ENCODE measurements at places on chromosomes 3 and 15.

- no peak for DNase-seq
Measured at GRCh38 chr15:31102374-31103342, 1.1 kb upstream of the TRPM1 start.

DNA sequence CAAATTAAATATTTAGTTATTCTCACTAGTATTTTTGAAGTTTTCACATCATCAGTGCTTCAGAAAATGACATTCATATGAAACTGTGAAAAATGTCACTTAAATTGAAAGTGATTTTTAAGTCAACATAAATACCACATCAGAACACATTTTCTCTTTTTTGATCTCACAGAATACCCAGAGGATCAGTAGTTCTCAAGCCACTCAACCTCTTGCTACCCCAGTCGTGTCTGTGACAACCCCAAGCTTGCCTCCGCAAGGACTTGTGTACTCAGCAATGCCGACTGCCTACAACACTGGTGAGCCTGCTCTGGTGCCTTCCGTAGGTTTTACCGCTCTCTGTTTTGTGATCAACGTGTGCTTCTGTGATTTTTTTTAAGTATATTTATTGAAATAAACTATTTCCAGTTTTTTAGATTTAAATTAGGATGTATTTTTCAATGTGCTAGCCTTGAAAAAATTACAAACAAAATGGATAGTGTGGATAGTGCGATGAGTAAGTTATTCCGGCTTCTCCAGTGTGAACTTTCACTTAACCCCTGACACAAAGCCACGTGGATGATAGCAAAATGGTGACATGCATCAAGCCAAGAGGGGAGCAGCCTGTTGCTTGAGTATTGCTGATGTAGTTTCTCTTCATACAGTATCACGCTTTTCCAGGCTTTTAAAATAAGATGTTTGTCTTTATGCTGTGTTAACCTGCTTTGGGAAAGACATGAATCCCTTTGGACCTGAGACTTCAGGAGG is 26.5 kb downstream of the LYSMD4 start:
- DNase-seq, result no peak

GRCh38 chr3:67704322-67704721 is 49.9 kb upstream of the SUCLG2 start:
- no peak for DNase-seq

- DNase-seq, result no peak
Measured at GRCh38 chr3:11716573-11717290, 73.0 kb upstream of the VGLL4 start.

- no peak for DNase-seq
Measured at GRCh38 chr3:129865806-129866205, 27.7 kb downstream of the TMCC1 start.

- no peak for DNase-seq
Measured at GRCh38 chr3:44301746-44302145, 36.8 kb upstream of the TCAIM start.

DNA sequence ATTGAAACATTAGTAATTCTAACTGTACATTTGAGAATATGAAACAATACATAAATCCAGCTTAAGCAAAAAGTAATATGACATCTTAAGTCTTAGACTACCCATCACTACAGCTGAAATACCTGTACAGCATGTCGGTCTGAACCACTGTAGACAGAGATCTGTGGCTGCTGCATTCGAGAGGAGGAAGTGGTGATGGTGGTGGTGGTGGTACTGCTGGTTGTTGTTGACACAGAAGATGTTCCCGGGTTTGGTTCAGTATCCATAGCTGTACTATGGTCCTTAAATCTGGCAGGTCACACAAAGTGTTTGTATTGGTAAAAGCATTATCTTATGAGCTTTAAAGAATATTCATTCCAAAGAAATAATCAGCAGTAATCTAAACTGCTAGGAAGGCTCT is 2.9 kb downstream of the PHC3 start:
- peak; percentile 8 for DNase-seq

DNA sequence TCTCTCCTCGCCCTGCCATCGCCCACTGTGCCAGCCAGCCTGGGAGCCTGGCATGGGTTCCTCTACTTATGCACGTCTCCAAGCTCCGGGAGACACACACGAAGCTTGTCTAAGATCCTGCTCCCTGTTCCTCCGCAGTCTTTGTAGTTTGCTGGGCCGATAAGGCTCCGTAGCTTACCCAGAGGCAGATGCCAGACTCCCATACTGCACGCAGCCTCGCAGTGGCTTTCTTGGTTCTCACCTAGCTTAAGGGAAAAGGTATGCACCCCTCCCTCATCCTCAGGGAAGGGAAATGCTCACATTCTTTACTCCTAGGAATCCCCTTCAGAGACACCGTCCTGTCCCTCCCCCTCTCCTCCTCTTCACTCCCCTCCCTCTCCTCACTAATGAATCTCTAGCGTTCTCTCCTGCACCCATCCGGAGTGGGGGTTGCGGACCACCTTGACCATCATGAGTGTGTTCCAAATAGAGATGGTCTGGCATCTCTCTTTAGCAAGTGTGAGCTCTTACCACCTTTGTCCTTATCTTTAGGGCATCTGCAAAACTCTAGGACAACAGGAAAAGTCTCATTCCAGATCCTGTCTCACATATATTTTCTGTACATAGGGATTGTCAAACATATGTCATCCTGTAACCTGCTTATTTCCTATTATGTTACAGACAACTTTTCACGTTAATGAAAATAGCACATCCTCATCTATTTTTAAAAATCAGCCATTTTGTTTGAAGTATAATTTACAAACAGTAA is 56.5 kb downstream of the TMEM266 start:
- no peak for DNase-seq

DNA sequence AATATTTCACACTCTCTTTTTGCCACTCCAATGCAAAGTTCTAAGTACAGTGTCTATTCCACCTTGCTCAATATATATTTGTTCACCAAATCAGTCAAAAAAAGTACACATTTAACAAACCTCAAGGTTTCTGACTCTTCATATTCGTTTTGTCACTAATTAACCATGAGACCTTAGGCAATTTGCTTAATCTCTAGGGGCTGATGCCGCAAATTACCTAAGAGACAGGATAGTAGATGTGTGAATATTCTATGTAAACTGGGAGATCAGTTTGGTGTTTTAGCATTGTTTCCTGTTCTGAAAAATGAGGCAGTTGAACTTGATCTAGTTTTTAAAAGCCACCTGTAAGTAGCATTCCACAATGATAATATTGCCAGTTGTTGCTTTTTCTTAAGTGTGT is 182.5 kb upstream of the KCNH8 start:
- DNase-seq, result no peak

GRCh38 chr3:64121750-64122311 is 98.5 kb upstream of the PSMD6 start:
- DNase-seq, result no peak

DNA sequence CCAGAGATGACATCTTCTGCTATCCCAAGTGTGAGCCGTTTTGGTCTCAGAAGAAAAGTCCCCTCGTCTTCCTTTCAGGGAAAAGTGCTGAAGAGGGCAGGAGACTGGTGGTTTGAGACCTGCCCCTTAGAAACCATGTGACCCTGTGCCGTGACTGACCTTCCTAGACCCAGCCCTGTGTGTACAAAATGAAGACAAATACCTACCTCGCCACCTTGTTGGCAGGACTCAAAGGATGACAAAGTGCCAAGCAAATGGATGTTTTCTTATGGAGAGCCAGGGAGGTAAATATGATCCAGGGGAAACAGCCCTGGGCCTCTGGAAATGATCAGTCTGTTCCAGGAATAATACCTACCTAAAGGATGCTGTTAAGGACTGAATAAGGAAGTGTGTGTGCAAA is 41.3 kb downstream of the FAM174B start:
- no peak for DNase-seq

GRCh38 chr3:11582191-11582968 is 61.3 kb downstream of the VGLL4 start:
- no peak for DNase-seq

GRCh38 chr15:60695713-60696522 is 217.0 kb upstream of the ICE2 start:
- DNase-seq, result peak; percentile 24

DNA sequence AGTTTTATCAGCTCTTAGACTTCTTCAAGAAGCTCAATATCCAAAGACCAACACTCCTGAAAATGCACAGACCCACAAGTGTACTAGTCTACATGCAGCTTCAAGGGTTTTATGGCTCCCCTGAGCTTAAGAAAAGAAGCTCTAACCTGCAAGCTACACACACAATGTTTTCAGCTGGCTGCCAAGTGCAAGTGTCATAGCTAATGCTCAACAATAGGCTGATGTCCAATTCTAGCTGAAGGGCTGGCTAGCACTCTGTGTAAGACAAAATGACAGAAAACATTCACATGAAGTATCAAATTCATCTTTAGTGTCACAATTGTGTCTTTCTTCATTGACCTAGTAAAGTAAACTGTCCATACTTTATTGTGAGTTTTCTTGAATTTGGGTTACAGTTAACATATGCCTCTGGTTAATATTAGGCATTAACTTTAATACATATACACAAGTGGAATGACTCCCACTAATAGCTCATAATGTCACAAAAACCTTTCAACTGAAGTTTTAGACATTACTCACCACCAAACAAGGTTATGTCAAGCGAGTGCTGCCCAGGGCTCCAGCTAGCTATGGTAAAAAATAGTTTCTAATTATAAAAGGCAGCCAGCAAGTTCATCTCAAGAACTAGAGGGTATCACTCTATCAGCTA is 15.1 kb downstream of the ABI3BP start:
- DNase-seq, result no peak

DNA sequence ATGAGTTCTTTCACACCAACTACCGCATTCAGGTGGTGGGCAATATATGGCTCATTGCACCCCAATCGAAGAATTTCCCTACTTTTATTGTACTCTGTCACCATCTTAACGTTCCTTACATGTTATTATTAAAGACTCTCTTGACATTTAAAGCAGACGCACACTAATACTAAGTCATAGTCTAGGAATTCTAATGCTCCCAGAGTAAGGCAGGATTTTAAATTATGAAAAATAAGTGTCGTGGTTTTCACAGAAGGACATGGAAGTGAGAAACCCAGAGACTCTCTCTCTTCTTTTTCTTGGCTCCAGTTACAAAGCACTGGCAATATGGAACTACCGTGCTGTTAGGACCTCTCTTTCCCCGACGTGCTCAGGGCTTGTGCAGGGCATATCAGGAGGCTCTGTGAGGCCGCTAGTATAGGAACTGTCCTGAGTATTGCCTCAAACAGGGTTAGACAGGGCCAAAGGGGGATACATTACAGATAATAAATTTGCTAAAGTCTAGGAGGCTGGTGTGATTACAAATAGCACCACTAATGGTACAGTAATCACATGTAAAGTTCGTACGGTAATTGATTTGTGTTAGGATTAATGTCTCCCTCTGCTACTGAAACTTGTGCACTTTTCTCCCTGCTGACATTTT is 590.8 kb downstream of the FOXP1 start:
- no peak for DNase-seq

GRCh38 chr15:64775551-64776401 is at the start of gene RBPMS2:
RBPMS2 (minus strand) TSS chr15:64775589; CDS start chr15:64775319, 270 bp downstream.
- DNase-seq, result no peak

GRCh38 chr15:40102897-40103858 is 5.5 kb downstream of the BMF start:
- no peak for DNase-seq

- DNase-seq, result no peak
Measured at GRCh38 chr15:55649058-55649423, 60.9 kb upstream of the PYGO1 start.

- DNase-seq, result no peak
Measured at GRCh38 chr3:119470866-119471265, 2.1 kb downstream of the POGLUT1 start.

GRCh38 chr3:161222662-161223061 is 1.6 kb downstream of the NMD3 start:
- DNase-seq, result no peak

- DNase-seq, result no peak
Measured at GRCh38 chr15:75952525-75952924, 48.8 kb downstream of the FBXO22 start.

GRCh38 chr15:90230071-90230494 is 3.7 kb downstream of the CIB1 start:
- no peak for DNase-seq

DNA sequence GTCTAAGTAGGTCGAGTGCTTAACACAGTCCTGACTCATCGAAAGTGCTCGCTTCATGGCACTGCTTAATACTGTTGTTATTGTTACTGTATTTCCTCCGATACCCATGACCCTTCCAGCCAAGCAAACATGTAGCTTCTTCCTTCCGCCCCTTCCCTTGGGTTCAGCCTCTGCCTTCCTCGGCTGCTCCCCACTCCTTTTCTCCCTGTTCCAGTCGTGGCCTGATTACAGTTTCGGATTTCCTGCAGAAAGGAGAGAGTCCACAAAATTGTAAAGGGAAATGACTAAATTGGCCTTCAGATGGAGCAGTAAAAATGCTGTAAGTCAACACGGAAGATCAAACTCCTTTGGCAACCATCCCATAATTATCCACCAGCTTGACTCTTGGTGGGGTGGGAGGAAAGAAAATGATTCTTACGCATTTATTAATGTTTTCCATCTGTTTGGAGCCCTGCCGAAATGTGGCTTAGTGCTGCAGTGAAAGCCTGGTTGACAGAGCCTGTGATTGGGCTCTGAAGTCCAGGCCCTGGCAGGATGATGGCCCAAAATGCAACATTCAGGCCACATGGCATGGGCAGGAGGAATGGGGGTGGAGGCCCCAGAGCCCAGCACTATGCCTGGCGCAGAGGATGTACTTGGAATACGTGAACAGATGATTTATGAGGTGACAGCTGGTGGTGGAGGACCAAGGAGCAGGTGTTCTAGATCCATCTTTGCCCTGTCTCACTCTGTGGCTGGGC is 37.6 kb downstream of the FAM3D start:
- DNase-seq, result no peak

DNA sequence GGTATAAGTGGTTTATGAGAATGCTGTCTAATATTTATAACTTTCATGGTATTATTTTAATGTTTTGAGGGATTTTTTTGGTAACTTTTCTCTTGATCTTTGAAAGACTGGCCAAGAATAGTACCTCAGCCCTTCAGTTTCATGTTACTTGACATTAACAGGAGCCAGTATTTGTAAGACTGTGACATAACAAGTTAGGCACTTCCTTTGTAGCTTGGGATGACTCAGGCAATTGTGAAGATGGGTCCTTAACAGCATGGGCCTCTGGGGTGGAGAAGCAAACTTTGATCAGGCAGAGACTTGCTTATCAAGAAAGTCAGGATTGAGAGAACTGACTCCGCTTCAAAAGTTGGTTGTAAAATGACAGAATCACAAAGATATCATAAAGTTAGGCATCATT is 9.5 kb downstream of the LRRC49 start:
- no peak for DNase-seq

DNA sequence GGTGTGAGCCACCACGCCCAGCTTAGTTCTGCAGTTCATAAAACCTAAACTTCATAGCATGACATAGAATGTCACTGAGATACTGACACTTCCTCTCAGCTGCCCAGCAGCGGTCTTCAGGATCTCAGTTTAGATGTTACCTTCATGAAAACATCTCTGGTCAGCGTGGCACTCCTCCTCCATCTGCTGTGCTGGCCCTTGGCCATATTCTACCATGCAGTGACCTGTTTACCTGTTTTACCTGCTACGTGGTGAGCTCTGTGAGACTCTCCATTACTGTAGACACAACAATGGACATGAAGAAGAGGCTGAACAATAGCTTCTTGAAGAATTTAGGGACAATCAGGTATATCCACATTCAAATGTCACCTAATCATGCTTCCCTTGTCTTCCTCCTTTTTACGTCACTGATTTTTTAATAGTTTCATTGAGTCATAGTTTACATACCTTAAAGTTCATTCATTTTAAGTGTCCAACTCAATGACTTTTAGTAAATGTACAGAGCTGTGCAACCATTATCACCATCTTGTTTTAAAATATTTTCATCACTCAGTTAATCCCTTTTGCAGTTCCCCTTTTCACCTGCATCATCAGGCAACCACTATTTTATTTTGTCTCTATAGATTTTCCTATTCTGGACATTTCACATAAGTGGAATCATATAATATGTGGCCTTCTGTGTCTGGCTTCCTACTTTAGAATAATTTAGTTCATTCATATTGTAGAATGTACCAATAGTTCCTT is 32.2 kb upstream of the PTPN23 start:
- DNase-seq, result no peak
